ENCODE measurements at places on chromosomes 6 and 20.

DNA sequence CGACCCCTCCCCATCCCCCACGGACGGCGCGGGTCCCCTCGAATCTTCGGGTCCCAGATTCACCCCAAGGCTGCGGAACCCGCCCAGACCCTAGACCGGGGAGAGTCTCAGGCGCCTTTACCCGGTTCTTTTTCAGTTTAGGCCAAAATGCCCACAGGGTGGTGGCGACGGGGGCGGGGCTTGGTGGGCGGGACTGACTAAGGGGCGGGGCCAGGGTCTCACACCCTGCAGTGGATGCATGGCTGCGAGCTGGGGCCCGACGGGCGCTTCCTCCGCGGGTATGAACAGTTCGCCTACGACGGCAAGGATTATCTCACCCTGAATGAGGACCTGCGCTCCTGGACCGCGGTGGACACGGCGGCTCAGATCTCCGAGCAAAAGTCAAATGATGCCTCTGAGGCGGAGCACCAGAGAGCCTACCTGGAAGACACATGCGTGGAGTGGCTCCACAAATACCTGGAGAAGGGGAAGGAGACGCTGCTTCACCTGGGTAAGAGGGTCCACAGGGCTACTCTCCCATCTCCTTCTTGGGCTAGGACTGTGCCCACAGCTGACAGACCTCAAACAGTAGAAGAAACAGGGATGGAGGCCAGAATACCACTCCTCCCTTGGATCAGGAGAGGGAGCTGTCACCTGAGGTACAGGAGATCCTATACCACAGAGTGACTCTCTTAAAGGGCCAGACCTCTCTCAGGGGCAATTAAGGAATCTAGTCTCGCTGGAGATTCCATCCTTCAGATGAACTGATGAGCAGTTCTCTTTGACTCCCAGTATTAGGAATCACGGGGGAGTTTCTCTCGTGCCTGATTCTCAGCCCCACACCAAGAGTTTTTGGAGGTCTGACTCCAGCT, 942 bp downstream of the HLA-E start:
- DNase-seq, result peak; percentile 68

GRCh38 chr20:20447196-20447595, 79.3 kb downstream of the INSM1 start:
- DNase-seq, result no peak

DNA sequence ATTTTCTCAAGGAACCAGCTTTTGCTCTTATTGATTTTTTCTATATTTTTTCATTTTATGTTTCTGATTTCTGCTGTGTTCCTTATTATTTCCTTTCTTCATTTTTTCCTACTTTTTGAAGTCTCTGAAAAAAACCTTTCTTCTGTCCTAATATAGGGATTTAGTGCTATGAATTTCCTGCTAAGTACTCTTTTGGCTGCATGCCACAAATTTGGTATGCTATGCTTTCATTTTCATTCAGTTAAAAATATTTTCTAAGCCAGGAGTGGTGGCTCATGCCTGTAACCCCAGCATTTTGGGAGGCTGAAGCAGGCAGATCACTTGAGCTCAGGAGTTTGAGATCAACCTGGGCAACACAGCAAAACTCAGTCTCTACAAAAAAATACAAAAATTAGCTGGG, 30.6 kb downstream of the SIRPD start:
- no peak for DNase-seq

- DNase-seq, result peak; percentile 94
Observed at GRCh38 chr6:169751242-169752073, at the start of the genes DYNLT2 and ERMARD. TSS of gene DYNLT2 (minus strand) at chr6:169751572. CDS start at chr6:169751458, 114 bp downstream. TSS of gene ERMARD (plus strand) at chr6:169751622. CDS start at chr6:169751658, 36 bp downstream.

DNA sequence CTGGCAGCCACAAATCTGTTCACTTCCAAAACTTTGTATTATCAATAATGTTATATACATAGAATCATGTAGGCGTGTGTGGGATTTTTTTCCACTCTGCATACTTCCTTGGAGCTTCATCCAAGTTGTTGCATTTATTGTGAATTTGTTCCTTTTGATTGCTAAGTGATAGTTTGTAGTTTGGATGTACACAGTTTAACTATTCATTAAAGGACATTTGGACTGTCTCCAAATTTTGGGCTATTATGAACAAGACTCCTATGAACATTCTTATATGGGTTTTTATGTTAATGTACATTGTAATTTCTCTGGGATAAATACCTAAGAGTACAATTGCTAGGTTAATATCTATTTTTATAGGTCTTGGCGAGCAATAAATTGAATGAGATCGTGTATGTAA, 36.2 kb upstream of the GCNT2 start:
- no peak for DNase-seq

Measured in hematopoietic multipotent progenitor cell treated with erythropoietin and hydrocortisone succinate and interleukin-3 and kit ligand, for 8 days (in vitro differentiated cells).